ENCODE measurements at places on chromosomes 12 and 14.

GRCh38 chr12:77189901-77190416 is 124.6 kb upstream of the E2F7 start:
- DNase-seq, result peak; percentile 84

DNA sequence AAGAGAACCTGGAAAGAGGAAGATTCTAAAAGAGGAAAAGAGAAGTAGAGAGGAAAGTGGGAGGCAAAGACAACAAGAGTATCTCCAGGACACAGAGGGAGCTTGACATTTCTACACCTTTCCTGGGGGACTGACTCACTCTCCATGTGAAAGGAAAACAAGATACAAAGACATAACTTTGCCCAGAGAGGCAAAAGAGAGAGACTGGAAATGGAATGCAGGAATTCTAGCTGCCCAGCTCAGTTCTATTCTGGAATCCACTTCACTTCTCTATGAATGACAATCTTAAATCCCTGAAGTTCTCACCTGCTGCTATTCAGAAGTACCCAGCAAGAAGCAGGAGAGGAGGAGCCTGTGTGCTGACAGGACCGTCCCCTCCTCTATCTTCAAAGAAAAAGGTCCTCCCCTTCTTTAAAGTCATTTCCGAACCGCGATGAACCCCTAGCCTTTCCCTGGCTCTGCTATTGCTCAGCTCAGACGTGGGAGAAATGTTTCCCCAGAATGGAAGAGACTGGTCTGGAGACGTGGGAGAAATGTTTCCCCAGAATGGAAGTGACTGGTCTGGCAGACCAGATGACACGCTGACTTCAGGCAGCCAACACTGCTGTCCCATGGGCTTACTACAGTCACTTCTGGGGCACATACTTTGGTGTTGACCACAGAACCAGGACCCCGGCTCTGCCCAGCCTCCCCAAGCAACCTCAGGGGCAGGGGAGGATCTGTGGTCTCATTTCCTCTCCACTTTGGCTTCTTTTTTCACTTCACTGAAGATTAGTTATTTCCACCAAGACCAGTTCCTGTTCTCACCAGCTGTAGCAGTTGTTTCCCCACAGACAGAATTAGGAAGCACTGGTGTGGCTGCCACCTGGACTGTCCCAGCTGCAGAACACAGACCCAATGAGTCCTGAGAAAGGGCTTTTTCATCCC is 8.3 kb downstream of the FMNL3 start:
- DNase-seq, result peak; percentile 62

- peak; percentile 72 for DNase-seq
These were observed 717 bp downstream of the ORAI1 start for GRCh38 chr12:121626853-121627640.

DNA sequence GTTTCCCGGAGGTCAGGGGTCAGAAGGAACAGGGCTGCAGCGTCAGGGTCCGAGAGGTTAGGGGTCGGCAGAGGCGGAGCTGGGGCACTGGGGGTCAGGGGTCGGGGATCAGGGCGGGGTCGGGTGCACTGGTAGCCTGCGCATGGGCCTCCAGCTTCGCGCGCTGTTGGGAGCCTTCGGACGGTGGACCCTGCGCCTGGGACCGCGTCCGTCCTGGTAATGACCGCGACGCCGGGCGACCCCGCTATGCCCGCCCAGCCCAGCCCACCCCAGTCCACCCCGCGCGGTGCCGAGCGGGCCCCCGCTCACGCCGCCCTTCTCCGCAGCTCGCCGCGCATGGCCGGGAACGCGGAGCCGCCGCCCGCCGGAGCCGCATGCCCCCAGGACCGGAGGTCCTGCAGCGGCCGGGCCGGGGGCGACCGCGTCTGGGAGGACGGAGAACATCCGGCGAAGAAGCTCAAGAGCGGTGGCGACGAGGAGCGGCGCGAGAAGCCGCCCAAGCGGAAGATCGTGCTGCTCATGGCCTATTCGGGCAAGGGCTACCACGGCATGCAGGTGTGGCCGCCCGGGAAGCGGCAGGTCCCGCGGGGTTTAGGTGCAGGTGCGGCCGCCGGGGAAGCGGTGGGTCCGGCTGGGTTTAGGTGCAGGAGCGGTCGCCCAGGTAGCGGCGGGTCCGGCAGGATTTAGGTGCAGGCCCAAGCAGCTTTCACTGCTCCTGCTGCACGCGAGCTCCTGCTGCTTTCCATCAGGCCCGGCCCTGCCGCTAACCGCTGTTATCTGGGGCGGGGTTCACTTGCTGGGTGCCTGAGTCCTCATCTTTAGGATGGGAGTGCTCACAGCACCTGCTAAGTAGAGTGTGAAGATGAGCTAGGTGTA is 743 bp downstream of the PUS1 start:
- DNase-seq, result peak; percentile 36

- peak; percentile 56 for DNase-seq
These were observed 75.5 kb upstream of the CAND1 start for GRCh38 chr12:67193704-67194103.

DNA sequence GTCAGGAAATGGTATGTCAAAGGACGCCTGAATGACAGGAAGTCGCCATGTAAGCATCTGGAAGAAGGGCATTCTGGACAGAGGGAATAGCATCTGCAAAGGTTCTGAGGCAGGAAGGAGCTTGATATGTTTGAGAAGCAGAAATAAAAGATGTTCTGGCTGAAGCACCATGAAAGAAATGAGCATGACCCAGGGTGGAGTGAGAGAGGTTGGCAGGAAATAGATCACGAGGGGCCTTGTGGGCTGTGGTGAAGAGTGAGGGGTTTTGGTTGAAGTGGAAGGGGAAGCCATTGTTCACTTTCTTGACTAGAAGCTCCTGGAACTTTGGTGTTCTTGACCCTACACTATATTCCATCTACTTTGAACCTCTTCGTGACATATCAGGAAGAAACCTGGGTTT is 99.4 kb upstream of the PARP11 start:
- DNase-seq, result no peak

DNA sequence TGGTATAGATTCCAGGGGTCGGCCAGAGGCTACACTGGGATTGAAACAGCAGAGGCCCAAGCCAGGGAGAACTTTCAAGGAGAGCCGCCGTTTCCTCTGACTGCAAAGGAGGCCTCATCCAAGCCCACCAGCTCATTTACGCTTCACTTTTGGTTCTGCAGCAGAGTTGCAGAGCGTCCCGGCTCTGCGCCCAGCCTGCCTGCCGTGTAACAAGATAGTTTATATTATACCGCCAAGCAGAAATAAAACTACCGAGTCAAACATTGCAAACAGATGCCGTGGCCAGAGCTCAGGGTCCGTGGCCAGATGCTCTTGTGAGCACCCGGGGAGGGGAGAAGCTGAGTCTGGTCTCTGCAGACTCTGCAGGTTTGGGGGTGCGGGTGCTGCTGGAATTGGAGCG is 60.7 kb upstream of the TBX3 start:
- peak; percentile 51 for DNase-seq

DNA sequence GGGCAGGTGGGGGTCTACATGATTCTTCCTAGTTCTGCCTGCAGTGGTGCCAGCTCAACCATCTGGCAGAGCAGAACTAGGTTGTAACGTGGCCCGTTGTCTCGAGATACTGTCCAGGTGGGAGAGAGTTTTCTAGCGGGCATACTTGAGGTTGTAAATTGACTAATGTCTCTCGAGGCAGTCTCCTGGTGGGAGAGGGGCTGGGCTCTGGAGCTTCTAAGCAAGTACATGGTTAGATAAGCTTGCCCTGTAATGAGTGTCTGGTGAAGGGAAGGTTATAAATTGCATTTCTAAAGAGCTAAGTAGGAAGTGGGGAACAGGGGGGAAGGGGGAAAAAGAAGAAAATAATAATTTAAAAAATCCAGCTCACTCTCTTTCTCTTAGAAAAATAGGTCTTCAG is 18.1 kb downstream of the BDKRB1 start:
- no peak for DNase-seq

- DNase-seq, result no peak
These were observed 74.7 kb downstream of the TRIM9 start for GRCh38 chr14:51020024-51020710.

- DNase-seq, result peak; percentile 81
These were observed 80.5 kb downstream of the FBXO33 start for GRCh38 chr14:39351708-39352107.

DNA sequence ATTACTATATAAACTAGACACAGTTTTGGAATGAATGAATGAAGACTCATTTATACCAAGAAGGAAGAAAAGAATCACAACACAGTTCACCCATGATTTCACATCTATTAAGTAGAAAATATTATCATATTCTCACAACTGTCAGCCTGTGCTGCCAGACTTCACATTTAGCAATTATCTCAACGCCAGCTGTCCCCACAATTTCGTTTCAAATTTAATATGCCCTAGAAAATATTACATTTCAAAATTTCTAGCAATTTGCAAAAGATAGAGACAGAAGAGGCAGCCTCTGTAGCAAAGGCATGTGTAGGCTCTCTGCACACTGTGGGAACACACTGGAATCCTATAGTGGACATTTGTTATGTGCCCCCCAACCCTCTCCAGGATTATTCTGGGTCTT is 83.6 kb downstream of the ANKS1B start:
- DNase-seq, result no peak

GRCh38 chr14:96225745-96226151 is 21.1 kb downstream of the BDKRB2 start:
- DNase-seq, result no peak

DNA sequence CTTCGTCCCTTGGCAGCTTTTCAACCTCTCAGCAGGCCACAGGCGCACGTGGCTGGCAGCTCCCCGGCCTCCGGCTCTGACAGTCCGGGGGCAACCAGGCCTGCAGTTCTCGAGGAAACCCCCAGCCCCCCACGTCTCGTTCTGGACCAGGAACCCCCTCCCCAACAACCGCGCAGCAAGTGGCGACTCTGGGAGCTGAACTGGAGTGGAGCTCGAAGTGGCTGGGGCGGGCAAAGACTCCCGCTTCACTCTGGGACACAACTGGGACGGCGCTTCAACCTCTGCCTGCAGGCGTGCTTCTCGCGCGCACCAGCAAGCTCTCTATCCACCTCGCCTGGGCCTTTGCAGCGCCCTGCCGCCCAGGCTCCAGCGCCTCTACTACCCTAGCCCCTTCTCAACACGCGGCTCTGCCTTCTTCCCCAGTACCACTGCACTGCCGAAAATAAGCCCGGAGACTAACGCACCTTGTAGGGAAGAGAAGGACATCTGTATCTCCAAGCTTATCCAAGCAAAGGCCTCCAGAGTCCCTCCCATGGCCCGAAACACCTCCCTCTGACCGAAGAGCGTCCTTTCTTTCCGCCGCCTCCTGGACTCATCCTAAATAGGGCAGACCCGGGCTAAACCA is 2.4 kb upstream of the NKX2-1 start:
- DNase-seq, result no peak

GRCh38 chr14:29175706-29176105 is 409.1 kb downstream of the FOXG1 start:
- no peak for DNase-seq

Measured in choroid plexus epithelial cell (primary cell).